ENCODE measurements at places on chromosomes 3 and 15.

- DNase-seq, result peak; percentile 4
Observed at GRCh38 chr15:99416191-99417188, 149.3 kb upstream of the MEF2A start.

- DNase-seq, result no peak
Observed at GRCh38 chr3:129224984-129225393, 24.4 kb upstream of the COPG1 start.

GRCh38 chr3:40382617-40382979 lies 4.4 kb upstream of the ENTPD3 start:
- DNase-seq, result no peak

GRCh38 chr15:25422021-25422420 lies 16.8 kb downstream of the UBE3A start:
- DNase-seq, result no peak
